NCI-H2107 (cell line): ENCODE measurements at places on chromosomes 1 and 21.
A peak's percentile ranks its signal among the peaks of the same experiment; 100 is the strongest.

- no peak for DNase-seq
Observed at GRCh38 chr1:228039006-228039903, 32.5 kb downstream of the WNT3A start.

GRCh38 chr1:94107141-94107540 lies 13.8 kb downstream of the ABCA4 start:
- DNase-seq = no peak

DNA sequence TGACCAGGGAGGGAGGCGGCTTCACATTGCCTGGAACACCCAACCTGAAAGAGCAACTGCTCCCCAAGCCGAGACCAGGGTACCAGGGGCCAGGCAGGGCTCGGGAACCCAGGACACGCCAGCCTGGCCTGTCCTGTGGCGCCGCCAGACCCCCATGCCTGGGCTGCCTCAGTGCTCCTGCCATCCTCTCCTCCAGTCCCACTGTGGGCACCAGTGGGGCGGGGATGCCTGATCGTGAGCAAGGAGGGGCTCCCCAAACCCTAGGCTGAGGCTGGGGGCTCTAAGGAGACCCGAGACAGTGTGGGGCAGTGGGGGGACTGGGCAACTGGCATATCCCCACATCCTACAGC lies 45.1 kb downstream of the WNT9A start:
- no peak for DNase-seq

DNA sequence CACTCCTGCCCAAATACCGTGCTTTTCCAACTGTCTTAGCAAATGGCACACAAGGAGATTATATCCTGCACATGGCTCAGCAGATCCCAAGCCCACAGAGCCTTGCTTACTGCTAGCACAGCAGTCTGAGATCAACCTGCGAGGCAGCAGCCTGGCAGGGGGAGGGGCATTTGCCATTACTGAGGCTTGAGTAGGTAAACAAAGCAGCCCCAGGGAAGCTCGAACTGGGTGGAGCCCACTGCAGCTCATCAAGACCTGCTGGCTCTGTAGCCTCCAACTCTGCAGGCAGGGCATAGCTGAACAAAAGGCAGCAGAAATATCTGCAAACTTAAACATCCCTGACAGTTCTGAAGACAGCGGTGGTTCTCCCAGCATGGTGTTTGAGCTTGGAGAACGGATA lies 70.1 kb upstream of the PTBP2 start:
- DNase-seq = no peak

DNA sequence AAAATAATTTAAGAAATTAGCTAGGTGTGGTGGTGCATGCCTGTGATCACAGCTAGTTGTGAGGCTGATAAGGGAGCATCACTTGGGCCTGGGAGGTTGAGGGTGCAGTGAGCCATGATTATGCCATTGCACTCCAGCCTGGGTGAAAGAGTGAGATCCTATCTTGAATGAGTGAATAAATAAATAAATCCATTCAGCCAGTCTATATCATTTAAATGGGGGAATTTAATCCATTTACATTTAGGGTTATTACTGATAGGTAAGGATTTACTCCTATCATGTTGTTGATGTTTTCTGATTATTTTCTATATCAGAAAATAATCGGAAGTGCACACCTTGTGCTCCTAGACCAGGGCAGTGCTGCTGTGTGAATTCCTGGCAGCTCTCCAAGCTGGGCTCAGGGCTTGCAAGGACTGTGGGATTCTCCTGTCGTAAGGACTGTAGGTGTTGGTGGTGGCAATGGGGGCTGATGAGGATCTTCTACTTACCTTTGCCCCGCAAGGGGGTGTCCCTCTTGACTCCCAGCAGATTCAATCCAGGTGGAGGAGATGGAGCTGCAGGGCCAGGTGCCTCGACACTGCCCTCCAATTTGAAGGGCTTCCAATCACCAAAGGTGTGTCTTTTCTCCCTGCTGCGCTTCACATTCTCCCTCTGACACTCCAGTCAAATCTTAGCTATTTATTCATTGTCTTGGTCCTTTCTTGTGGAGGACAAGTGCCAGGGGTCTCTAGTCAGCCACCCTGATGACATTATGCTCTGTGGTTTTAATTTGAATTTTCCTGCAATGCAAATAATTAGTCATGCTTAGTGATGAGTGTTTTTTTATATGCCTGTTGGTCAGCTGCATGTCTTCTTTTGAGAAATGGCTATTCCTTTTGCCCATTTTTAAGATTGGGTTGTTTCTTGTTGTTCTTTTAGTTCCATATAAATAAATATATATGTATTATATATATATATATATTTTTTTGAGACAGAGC lies 14.1 kb upstream of the TRAPPC10 start:
- no peak for DNase-seq

DNA sequence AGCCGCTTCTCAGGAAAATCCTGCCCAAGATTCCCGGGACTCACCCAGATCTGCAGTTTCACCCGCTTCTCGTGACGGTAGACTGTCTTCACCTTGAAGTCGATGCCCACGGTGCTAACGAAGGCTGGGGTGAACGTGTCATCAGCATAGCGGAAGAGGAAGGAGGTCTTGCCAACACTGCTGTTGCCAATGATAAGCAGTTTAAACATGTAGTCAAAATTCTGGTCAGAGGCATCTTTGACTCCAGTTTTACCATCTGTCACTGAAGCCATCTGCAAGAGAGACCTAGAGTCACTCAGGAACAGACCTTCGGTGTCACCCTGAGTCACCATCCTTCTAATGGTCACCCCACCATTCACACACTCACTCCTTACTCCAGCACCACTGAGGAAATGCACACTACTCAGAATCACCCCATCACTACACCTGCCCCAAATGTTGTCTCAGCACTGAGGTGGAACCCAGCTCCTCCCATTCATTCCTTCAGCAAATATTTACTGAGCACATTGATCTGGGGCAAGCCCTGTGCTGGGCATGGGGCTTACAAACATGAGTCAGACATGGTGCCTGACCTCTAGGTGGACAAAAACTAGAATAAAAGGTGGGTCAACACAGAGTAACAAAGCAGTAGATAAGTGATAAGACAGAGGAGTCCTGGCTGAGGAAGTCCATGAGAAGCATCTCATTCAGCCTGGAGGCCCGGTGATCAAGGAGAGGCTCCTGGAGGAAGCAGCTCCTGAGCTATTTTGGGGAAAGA lies 13.5 kb downstream of the RAB3B start:
- no peak for DNase-seq

DNA sequence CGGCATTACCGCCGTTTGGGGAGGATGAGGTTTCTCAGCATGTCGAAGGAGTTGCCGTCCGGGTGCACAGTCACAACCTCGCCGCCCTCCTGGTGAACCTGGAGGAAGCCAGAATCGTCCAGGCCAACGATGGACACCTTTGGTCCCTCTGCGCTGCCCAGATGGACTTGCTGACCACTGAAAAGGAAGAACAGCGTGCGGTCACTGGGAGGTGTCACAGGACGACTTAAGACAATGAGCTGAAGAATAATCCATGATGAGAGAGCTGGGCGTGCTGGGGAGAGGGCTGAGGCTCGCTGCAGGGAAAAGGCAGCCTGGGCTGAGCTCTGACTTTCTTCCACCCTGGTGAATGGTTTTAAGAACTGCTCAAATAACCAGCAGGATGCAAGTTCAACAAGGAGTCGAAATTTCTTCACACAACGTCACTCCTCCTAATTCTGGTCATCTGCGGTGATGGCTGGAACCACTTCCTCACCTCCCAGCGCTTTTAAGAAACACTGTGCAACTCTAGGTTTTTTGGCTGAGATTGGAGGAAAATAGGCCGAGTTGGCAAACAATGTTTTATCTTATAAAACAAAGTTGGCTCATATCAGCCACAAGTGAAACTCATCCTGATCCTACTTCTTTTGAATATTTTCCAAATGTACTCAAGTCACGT lies 55.5 kb downstream of the SIM2 start:
- no peak for DNase-seq

DNA sequence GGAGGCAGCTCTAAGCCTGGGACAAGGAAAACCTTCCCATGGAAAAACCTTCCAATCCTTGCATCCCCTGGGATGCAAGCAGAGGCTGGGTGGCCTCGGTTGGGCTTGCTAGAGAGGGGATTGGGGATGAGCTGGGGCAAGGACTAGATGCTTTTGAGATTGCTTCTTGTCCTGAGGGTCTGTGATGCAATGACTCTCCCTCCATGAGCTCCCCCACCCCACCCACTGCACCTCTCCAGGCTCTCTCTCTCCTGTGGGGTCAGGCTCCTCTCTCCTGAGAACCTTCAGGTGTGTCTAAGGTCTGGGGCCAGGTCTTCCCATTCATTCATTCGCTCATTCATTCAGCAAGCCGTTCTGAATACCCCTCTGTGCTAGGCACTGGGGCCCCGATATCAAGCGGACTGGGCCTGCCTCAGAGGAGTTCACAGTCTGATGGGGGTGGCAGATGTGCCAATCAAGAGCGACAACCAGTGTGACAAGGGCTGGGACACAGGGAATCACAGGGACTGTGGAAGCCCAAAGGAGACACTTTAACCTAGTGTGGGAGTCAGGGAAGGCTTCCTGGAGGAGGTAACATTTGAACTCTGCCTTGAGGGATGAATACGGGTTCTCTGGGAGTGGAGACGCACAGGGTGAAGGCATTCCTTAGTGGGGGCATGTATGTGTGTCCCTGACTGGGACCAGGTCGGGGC lies 6.5 kb downstream of the LDLRAD1 start:
- no peak for DNase-seq

DNA sequence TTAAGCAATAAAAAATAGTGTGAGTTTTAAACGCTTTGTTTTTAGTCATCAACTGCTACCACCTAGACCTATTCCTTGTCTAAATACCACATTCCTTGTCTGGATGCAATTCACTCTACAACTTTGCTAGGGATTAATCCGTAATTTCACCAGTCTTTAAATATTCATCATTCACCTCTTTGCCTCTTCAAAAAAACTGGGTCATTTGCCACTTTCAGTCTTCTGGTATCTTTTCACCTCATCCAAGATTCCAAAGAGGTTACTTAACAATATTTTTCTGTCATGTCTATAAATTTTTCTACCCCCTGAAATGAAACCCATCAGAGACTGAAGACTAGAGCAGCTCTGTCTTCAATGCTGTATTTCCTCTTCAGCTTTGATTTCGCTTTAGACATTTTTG lies 9.5 kb downstream of the PALMD start:
- DNase-seq = no peak

DNA sequence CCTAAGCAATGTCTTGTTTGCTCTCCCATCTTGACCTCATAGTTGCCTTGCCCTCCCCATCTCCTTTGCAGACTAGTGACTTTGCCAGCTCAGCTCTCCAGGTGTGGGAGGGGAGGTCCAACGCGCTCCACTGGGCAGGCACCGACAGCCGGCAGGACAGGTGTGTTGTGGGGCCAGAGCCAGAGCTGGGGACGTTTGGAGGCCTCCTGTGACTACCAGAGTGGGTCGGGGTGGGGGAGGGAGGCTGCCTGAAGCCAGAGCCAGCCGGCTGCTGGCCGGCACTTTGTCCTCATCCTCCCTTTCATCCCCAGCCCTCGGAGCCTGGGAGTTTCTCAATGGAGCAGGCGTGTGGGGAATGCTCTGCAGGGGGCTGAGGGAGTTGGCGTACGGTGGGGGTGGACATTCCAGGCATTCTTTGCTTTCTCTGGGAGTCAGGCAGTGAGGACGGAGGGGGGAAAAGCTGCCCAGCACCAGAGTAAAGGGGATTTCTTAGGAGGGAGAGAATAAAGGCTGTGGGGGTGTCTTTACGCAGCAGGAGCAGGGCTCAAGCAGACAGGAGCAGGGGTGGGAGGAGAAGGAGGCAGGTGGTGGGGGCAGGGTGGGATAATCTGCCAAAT lies 20.2 kb downstream of the NUAK2 start:
- DNase-seq = peak; percentile 87

GRCh38 chr1:193185901-193186731 lies at the start of gene B3GALT2:
Gene B3GALT2, minus strand, starts transcription at chr1:193186613. Its CDS starts 5,051 bp downstream, at chr1:193181562.
- peak; percentile 10 for DNase-seq

DNA sequence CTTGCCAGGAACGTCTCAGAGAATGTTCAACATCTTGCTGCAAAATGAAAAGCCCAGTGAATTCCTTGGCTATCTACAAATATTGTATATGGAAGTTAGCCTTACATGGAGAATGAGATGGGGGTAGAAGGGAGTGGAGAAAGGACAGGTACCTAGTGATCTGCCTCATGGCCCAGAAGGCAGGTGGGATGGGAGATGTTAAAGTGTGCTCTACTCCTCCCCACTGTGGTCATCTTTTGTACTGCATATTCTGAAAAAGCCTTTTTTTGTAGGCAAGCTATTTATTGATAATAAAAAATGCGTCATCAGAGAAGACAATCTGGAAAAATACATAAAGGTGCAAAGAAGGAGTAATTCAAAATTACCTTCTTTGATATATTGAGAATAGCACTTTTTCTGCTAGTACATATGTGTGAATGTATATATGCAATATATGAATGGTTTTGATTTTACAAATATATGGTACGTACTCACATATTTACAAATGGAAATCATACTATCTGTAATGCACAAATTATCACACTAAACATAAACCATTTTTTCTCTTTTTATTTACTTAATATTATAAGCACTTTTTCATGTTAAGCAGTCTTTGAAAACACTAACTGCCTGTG lies 19.1 kb upstream of the SLC5A9 start:
- DNase-seq = no peak

- DNase-seq = no peak
Observed at GRCh38 chr1:86616871-86617270, 70.0 kb downstream of the CLCA4 start.
